Fibroblast of the aortic adventitia (primary cell): ENCODE measurements at places on chromosomes 4 and X. TPM values are rescaled to one million over a fixed set of nuclear protein-coding genes. Genes with fewer than 3 reads are reported as not detected.

PPARGC1A gene
- total RNA-seq = 0.81 and 15.9 TPM in 2 replicates

SRPK3 gene
- 0.54 TPM in 1 of 2 replicates, not detected in the other for total RNA-seq

IQSEC2 gene
- 3.6 and 5.6 TPM in 2 replicates for total RNA-seq

PRRG3 gene
- 0.45 and 0.49 TPM in 2 replicates for total RNA-seq

GRCh38 chr4:34939073-34939472, 1305.2 kb downstream of the ARAP2 start:
- DNase-seq = no peak

DNA sequence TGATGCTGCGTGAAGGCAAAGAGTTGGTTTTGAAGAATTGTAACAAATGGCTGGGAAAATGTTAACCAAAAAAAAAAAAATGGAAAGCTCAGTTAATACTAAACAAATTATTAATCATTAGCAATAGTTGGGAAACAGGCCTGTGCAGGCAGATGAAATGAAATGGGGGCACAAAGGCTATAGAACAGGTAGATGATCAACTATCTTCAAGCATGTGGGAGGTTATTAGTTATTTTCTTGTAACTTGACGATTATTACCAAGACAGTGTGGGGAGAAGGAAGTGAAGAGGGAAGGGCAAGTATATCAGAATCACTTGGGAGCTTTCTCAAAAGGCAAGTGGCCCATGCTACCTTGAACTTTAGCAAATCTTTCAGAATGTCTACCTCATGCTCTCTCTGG, 351.9 kb downstream of the BCOR start:
- no peak for DNase-seq

GRCh38 chrX:49129427-49129826, 5.9 kb upstream of the GPKOW start:
- no peak for DNase-seq

DNA sequence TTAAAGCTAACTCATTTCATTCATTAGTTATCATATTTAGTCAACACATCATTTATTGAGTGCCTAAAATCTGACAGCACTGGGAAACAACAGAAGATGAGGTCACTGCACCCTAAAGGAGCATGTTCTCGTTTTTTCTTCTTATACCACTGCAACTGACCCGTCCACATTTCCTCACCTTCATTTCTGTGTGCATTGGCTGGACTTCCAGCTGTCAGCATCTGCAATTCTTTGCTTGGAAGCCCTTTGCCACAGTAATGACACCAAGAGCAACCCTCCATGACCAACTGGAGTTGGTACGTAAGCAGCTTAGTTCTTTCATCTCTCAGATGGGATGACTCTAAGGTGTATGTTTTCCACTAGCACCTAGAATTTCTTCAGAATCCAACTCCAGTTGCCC, 13.2 kb downstream of the SHROOM3 start:
- no peak for DNase-seq

DNA sequence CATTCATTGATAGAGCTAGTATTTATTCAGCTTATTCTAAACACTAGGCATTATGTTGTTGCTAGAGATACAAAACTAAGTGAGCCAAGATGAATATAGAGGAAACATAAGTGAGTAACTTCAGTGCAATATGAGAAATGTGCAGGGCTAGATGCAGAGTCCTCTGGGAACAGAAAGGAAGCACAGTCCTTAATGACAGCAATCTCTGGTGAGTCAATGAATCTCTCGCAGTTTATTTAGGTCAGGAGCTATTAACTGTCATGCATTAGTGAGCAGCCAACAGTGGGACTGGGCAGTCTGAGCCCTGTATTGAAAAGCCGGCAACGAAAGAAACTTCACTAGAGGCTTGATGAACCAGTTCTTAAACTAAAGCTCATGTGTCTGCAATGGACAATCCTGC, 598.1 kb upstream of the MAGEB2 start:
- DNase-seq = peak; percentile 32

DNA sequence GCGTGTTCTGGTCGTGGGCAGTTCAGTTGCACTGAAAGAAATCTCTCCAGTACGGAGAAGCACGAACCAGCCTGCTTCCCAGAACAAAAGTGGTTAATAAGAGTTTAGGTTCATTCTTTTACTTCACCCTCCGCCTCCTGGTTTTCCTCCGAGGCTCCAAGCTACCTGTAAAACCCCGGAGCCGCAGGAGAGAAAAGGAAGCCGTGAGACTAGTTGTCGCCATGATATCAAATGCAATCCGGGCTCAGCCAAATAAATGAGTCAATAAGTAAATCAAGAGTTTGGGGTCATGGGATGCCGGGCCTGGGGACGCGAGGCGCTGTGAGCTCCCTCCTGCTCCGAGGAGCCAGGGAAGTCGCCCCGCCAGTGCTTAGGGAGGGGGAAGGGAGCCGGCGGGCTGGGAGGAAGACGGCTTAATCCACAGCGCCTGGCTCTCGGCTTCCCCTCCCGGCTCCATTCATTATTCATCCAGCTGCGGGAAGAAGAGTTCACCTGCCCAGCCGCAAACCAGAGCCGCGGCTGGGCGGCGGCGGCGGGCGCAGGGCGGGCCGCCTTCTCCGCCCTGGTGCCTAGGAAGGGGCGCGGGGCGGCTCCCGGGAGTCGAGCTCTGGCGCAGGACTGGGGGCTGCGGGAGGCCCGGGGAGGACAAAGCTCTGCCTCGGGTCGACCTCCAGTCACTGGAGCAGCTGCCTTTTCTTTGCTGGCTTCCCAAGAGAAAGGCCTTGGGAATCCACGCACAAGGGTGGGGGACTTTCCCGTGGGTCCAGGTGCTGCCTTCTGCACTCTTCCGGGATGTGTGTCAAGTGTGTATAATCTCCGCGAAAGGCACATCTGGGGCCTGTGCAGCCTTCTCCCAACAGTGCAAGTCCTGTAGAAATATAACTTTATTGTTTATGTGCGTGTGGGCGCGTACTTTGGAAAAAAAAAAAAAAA, 1.7 kb downstream of the FRAS1 start:
- DNase-seq = peak; percentile 16
